HAP-1 (cell line): ENCODE measurements at places on chromosomes 2 and 18.

GRCh38 chr2:19812166-19812565 lies 89.6 kb downstream of the TTC32 start:
- DNase-seq, result no peak

- no peak for DNase-seq
Measured at GRCh38 chr18:25033747-25034471, 318.1 kb downstream of the ZNF521 start.

DNA sequence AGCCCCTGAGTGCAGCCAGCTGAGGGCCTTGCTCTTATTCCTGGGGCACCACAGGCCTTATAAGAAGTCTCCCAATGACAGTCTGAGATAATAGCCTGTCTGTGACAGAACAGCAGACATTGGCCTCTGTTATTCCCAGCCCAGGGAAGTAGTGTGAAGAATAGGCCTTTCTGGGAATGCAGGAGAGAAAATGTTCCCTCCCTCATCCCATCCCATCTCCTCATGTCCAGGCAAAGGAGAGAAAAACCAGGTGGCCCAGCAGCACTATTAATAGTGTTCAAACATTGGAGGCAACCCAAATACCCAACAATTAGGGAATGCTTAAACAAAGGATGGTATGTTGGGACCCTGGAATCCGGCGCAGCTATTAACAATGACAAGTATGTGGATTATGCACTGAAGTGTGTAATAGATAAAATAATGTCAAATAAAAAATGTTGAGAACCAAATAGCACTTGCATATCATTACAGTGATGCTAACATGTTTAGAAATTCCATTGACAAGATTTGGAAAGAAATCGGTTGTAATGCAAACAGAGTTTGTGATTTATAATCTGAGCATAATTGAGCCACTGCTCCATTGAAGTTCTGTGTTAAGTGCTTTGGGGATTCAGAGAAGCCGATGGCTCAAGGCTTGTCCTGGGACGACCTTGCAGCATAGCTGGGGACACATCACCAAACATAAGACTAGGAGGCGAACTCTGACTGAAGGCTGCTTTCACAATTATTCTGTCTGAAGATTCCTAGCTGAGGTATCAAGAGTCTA lies 69.3 kb downstream of the LBH start:
- peak; percentile 99 for DNase-seq

GRCh38 chr2:121004359-121004758 lies 268.7 kb downstream of the GLI2 start:
- DNase-seq, result no peak

- no peak for DNase-seq
Measured at GRCh38 chr2:39780825-39781600, 2.0 kb upstream of the THUMPD2 start.

GRCh38 chr2:65264821-65265670 lies 37.4 kb downstream of the ACTR2 start:
- DNase-seq, result peak; percentile 55

DNA sequence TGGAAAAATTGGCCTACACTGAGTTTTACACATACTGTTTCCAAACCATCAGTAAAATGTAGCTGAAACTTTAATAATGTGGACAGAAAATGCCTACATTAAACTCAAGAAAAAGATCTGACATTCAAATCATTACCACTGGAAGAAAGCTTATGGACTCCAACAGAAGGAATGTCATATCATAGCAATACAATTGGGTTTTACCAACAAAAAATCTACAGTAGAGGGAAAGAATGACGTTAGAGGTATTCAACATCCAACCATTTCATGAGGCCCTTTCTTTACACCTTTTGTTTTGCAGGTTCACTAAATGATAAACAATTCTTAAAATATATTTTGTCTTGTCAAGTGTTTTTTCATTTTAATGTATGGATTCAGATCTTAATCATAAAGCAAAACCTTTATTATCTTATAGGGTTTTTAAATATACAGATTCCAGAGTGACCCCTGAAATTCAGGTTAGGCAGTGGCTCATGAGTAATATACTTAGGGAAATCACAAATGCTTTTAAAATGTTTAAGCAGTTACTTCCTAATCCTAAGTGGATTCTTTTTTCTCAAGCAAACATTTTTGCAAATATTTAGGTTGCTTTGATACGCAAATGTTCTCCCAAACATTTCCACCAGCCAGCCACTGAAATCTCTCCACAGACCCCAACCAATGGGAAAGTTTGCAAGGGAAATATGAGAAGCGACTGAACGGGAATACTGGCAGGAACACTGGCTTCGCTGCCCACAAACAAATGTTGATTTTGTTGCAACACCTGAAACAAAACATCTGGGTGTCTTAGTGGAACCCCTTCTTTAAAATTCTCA lies 168.7 kb downstream of the TCF4 start:
- peak; percentile 17 for DNase-seq

GRCh38 chr2:12726271-12726670 lies 9.5 kb downstream of the TRIB2 start:
- no peak for DNase-seq

DNA sequence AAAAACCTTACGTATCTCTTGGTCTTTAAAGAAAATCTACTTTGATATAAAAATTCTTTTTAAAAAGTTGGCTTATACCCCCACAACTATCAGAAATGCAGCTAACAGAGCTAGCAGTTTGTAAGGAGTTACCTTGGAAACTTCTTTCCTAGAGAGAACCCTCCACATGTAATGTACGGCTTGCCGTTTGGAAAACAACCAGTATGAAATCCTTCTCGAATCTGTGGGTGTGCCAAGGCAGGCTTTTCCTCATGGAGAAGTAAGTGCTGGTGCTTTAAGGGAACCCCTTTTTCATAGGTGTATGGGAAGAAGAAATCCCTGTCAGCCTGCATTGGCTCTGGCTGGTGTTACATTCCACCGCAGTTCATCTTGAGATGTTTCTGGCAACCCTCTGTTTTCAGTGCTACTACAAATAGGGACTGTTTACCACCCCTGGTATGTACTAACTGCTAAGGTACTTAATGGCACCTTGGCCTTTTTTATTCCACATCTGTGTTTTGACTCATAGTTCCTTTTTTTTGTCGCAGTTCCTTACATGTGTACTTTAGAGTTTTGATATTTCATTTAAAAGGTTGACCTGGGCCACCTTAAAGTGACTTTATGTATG lies 248.4 kb downstream of the FHOD3 start:
- DNase-seq, result no peak

- no peak for DNase-seq
Measured at GRCh38 chr18:52486052-52486451, 146.1 kb downstream of the DCC start.

GRCh38 chr2:141455211-141455826 lies 675.5 kb downstream of the LRP1B start:
- DNase-seq, result no peak

GRCh38 chr18:58755304-58756010 lies 84.2 kb downstream of the MALT1 start:
- no peak for DNase-seq

GRCh38 chr2:15845737-15846405 lies 94.5 kb upstream of the MYCN start:
- no peak for DNase-seq

DNA sequence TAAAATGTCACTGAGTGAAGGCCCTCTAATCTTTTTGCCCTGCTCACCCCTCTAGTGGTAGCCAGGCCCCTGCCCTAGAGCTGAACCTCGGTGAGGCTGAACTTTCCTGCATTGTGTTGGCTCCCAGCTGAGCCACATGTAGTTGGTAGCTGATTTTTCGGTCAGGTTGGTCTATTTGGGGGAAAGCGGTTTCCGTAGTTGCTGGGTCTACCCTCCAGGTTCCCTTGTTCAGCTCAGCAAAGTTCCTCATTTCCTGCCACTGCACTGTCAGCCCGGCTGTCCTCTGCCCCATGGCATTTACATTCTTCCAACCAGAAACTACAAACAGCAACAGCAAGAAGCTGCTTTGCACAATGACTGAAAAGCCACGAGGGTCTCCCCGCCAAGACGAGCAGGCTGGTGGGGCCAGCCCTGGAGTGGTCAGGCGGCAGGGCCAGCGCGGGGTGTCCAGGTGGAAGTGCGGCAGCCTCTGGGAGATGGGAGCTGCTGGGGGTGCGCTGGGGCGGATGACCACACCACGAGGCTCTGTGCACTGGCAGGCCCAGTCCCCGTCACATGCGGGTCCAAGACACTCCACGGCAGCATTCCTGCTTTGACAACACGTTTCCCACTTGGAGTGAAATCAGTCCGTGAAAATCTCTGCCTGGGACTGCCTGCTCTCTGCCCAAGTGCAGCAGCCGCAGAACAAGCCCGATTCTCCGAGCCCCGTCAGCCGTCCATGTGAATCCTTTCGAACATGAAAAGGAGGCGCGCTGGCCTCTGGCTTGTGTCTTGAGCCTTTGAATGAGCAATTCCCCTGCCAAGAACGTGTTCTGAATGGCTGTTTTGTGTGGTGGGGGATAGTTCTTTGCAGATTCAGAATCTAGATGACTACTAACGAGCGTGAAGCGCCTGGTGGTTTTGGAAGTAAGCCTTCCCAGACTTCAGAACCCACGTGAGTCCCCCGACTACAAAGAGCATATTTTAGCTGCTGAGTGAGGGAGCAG lies 159.4 kb downstream of the ASB1 start:
- DNase-seq, result no peak

DNA sequence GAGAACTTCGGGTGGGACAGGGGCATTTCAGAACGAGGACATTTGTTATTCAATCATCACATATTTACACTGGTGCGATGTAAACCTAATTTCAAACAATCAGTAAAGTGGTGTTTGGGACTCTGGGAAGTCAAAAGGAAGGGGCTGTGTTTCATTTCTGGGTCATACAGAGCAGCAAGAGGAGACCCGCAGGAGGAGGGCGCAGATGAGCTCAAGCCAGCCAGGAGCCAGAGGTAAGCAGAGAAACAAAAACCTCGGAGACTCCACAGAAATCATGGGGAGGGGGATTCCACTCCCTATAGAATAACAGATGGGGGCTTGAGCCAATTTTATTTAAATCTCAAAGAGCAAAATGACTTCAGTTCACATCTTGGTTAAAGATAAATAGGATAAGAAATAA lies 55.4 kb downstream of the NEB start:
- DNase-seq, result no peak

DNA sequence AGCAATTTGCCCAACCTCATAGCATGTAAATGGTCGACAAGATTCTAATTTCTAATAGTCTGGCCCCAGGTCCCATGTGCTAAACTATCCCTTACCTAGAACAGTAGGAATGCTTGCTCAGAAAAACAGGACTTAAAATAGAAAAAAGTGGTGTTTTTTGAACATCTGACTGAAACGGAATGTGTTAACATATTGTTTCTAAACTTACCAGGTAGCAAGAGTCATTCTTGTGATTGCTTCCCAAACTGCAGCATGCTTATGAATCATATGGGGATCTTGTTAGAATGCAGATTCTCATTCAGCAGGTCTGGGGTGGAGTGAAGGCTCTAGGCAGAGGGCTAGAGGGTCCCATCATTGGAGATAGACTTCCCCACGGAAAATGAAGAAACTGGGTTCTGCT lies 5.8 kb upstream of the SLC20A1 start:
- DNase-seq, result no peak

DNA sequence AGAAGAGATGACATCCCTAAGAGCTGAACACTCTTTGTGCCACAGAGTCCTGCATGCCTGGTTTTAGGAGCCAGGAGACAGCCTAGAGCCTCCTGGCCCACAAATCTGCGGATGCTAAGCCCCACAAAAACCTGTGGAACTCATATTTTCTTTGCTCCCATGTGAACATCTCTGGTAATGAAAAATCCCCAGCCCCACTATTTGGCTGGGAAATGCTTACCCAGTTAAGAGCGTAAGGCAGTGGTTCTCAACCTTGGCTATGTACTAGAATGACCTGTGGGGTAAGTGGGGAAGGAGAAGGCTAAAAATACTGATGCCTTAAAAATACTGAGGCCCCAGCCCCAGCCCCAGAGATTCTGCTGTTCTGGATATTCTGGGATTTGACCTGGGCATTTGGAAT lies 208.1 kb downstream of the EN1 start:
- no peak for DNase-seq

- no peak for DNase-seq
Measured at GRCh38 chr18:47917923-47918610, 12.4 kb downstream of the SMAD2 start.

- no peak for DNase-seq
Measured at GRCh38 chr2:160596441-160596840, 102.8 kb upstream of the RBMS1 start.

DNA sequence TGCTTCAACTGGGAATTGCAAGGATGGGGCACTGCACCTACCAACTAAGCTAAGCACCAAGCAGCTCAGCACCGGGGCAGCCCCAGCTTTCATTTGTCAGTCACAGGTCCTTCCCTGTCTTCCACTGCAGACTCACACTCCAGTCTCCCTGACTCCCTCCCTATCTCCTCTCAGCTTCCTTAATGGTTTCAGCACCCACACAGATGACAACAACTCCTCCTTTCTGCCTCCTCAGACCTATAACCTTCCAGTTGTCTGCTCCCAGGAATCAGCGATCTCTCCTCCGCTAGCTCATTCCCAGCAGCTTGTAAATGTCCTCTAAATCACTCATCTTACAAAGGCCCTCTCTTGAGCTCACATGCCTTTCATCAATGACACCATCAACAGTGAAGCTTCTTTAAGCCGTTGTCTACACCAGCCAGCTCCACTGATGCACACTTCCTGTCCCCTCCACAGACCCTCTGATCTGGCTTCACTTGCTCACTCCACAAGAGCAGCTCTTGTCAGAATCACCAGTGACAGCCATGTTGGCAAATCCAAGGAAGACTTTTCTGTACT lies 32.1 kb downstream of the CLASP1 start:
- DNase-seq, result peak; percentile 39

- DNase-seq, result no peak
Measured at GRCh38 chr18:24443870-24444269, 16.6 kb upstream of the HRH4 start.

DNA sequence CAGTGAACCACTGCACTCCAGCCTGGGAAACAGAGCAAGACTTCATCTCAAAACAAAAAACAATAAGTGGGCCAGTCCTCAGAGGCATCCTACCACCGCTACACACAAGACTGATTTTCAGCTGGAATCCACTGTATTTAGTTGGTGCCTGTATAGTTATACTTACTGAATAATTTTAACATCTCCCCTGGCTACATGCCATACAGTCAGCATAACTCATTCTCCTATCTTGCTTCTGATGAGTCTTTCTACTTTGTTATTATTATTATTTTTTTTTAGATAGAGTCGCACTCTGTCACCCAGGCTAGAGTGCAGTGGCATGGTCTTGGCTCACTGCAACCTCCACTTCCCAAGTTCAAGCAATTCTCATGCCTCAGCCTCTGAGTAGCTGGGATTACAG lies 19.9 kb upstream of the CAB39 start:
- no peak for DNase-seq

DNA sequence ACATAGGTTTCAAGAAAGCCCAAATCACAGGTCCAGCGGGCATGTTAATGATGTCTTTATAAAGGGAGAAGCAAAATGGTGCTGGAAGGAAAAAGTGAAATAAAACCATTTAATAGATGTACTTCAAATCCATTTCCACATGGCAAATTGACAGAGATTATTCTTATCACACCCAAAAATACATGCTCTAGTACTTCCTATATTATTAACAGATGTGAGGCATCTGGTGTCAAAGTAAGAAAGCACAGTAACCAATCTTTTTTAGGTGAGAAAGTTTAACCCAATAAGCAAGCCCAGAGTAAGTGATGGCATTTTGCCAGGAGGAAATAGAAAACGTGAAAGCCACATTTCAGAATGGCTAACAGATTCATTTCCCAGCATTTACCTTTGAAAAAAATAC lies 128.0 kb downstream of the ABCA12 start:
- no peak for DNase-seq
